ENCODE measurements at places on chromosomes 11 and 22.

DNA sequence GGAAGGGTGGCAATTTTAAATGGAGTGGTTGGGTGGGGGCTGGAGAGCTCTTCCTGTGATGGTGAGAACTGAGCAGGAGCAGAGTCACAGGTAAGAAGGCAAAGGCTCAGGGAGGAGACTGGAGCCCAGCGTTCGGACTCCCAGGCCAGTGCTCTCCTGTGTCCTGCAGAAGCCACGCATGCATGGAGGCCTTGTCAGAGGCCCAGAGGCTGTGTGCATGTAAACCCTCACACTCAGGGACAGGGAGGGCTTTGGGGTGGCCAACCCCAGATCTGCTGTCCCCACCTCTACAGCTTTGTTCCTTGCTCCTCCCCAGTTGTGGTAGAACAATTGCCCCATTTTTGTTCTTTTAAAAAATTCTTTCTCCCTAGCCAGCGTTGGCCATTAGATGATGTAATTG lies 130.4 kb upstream of the PARVA start:
- no peak for ATAC-seq

DNA sequence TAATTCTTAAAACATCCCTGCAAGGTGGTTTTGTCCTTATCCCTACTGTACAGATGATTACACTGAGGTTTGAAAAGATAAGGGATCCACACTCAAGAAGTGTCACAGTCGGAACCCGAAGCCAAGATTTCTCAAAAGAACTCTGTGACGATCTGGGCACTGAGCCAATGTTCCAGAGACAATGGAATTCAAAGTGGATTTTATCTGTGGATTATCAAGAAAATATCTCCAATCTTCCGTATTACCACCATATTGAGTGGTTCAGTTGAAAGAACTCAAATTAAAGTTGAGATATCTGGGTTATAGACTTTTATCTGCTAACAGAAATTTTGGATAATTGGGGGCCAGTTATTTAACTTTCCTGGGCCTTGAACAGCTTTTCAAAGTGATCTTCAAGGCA lies 100.0 kb upstream of the GRAMD1B start:
- no peak for ATAC-seq

DNA sequence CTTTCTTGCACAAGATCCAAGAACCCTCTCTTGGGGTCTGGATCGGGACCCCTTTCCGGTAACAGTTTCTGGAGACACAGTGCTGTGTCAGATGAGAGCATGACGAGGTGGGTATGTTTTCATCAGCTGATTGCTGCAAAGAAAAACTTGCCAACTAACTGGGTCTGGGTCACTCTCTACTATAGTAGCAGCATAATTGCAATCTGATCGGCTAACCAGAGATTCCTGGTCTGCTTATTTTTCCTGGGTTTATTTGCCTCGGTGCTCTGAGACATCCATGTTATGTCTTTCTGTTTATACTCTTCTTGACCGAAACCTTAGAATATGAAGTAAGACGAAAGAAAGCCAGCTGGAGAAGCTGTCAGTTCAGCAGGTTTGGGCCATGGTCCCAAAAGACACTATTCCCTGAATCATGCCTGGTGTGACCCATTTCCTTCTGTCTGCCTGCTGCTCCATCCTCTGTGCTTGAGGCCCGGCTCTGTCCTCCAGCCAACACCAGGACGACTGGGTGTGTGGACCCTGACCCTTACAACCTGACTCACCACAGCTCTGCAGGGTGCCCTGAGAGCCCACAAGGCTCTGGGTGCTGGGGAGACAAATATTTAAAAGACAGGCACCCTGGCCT lies 24.1 kb upstream of the CLMP start:
- no peak for ATAC-seq

- peak; percentile 60 for ATAC-seq
Measured at GRCh38 chr11:71339396-71339881, 87.1 kb upstream of the SHANK2 start.

DNA sequence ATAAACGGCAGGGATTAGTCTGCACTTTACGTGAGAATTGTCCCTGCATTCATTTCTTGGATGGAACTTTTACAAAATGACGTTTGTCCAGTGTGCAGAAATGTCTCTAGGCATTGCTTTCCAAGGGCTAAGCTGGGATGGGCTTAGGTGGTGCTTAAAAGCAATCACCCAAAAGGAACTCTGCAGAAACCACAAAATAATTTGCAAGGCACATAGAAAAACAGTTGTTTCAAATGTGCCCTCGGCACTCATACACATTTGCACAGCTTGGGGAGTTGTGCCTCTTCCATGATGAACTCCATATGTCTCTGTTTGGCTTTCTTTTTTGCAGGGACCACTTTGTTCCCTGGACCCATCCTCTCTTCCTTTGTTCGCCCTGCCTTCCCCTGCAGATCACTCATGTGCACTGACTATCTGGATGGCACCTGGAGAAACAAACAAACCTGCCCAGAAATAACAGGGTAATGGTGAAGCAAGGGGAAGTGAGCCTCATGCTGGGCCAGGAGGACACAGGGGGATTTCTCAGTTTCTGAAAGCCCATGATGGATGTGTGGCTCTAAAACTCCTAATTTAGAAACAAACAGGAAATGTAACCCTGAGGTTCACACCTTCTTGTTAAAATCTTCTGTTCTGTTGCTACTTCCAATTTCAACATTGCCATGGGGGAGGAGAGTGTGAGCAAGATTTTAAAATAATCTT lies 150.2 kb downstream of the SNX19 start:
- ATAC-seq, result no peak

DNA sequence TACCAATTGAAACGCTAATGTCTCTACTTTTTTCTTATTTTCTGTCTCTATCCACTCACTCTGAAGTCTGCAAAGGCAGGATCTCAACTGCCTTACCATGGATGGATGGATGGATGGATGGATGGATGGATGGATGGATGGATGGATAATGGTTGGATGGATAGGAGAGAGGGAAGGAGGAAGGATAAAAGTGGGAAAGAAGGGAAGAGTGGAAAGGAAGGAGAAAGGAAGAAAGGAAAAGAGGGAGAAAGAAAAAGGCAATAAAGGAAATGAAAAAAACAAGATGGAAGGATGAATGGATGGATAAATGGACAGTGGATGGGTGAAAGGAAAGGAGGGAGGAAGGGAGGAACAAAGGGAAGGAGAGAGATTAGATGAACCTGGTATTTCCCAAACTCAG lies 506.0 kb downstream of the MN1 start:
- no peak for ATAC-seq

- peak; percentile 99 for ATAC-seq
Measured at GRCh38 chr11:93444617-93445073, 98.5 kb downstream of the SMCO4 start.
